ENCODE measurements at places on chromosomes 2 and 18. TPM values are rescaled to one million over a fixed set of nuclear protein-coding genes. Genes with fewer than 3 reads are reported as not detected.

DDX18 gene
- 46.2 TPM for polyA plus RNA-seq

MARCHF4 gene
- polyA plus RNA-seq = not detected

- no peak for DNase-seq
These were observed 222.0 kb upstream of the FN1 start for GRCh38 chr2:215657844-215658243.

- DNase-seq = no peak
These were observed 75.7 kb upstream of the TFCP2L1 start for GRCh38 chr2:121360566-121361300.

DNA sequence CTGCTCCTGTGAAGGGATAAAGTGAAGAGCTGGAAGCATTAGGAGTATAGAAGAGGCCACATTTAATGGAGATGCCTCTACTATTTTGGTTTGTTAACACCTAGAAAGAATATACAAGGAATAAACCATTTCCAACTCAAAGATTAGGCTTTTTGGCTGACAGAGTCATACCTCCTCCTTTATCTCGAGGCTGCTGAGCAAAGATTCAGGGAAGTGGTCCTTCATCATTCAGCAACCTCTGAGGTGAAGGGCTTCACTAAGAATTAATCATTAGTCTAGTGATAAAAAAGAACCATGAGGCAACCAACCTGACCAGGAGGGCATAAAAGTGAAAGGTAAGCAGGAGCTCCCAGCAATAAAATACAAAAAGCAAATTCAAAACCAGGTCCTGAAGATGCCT, 25.8 kb downstream of the AAK1 start:
- DNase-seq = no peak

DNA sequence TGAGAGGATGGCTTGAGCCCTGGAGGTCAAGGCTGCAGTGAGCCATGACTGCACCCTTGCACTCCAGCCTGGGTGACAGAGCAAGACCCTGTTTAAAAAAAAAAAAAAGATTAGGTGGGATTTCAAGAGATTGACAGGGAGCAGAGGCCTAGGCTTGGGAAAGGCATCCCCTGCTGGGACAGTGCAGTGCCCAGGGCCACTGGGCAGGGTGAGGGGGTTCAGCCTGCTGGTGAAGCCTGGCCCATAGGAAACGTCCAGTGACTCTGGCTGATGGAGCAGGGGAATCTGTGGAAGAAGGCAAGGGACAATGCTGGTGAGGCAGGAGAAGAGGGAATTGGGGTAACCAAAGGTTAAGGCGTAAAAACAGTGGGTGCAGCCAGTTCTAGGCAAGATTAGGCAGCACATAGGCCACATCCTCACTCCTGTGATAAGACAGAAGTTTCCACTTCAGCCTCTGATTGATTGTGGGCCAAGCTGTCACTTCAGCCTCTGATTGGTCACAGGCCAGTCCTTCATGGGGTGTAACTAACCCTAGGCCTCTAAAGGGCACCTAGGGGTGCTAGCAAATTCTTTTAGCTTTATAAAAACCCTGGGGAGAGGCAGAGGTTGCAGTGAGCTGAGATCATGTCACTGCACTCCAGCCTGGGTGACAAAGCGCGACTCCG, 128.6 kb downstream of the MSH2 start:
- no peak for DNase-seq

GRCh38 chr2:147468963-147469362, 375.9 kb upstream of the ACVR2A start:
- DNase-seq = no peak
